ENCODE measurements at places on chromosomes 7 and 10. TPM values are rescaled to one million over a fixed set of nuclear protein-coding genes. Genes with fewer than 3 reads are reported as not detected.

GUSB gene
- total RNA-seq: 51.5 TPM

GRCh38 chr7:38393874-38394273 is 120.4 kb upstream of the TARP start:
- no peak for DNase-seq

ECHS1 gene
- 109 TPM for total RNA-seq

PKD2L1 gene
- total RNA-seq: not detected

DNA sequence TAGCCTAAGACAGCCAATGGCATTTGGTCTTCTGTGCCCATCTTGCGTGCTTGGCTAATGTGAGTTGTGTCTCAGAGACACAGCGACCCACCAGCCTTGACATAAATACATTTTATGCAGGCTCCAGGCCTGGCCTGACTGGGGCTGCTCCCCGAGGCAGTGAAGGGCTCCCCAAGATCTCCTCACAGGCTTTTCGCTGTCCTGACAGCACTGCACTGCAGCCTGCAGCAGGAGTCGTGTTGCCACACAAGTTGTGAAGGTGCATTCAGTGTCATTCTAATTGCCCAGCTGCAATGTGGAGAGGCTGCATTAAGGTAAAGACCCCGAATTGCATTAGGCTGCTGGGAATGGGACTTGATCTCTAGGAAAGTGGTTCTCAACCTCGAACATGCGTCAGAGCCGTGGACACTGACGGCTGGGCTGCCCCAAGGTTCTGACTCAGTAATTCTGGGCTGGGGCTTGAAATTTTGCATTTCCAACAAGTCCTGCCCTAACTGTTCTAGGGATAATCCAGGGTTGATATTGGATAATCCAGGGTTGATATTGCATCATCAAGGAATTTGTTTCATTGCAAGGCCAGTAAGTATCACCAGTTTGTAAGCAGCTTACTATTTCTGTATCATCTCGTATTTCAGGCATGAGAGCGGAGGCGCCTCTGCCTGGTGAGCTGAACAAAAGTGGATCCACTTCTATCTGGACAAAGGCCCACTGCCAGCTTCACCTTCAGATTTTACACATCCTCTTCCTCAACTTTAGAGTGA is 108.7 kb upstream of the INSIG1 start:
- DNase-seq: no peak

Data from thyroid gland (tissue), 4 donors.